Left cardiac atrium (tissue), 4 donors: ENCODE measurements at places on chromosomes 7 and 10. TPM values are rescaled to one million over a fixed set of nuclear protein-coding genes. Genes with fewer than 3 reads are reported as not detected.
A peak's percentile ranks its signal among the peaks of the same experiment; 100 is the strongest.

Gene TAS2R5
- 0.58 TPM for total RNA-seq

DNA sequence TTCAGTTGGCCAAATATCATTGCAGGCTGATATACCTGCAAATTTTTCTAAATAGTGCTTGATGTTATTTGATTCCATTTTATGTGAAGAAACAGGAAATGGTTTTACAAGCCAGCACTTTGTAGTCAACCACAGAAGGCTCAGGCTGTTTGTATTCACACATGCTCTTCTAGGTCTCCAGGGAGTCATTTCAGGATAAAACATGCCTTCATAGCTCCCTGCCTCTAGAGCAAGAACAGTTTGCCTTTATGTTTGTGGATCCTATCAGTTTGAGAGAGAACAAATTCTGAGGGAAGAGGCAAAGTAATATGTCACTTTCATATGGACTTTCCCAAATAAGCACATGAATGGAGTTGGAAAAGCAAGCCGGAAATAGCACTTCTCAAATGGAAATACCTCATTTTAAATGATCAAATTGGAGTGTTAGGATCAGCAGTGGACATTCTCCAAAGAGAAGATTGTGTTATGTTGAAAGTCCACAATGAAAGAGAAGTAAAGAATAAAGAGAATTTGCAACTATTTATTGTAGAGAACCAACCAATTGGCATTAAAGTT, 277.6 kb downstream of the KCND2 start:
- DNase-seq, result no peak

DNA sequence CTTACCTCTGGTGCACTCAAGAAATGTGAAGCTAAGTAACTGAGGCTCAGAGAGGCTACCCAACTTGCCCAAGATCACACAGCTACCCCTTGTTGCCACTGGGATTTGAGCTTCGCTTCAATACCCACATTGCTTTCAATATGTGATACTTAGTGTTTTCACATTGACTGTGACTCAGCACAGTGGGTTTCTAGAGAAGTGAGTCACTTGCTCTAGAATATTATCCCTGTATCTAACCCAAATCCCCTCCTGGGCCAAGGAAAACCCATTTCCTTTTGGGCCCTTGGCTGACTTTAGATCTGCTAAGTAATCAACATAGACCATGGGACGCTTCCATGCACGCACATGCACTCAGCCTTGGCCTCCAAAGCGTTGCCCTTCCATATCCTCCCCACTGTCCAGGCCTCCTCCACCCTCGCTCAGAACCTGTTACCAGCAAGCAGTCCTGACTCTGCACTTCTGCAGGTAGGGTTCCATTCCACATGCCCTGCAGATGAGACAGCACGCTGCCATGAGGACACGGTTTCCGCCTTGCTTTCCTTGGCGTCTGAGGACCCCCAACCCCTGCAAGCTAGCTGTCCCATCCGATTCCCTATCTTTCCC, 87.7 kb upstream of the CHST15 start:
- no peak for DNase-seq

DNA sequence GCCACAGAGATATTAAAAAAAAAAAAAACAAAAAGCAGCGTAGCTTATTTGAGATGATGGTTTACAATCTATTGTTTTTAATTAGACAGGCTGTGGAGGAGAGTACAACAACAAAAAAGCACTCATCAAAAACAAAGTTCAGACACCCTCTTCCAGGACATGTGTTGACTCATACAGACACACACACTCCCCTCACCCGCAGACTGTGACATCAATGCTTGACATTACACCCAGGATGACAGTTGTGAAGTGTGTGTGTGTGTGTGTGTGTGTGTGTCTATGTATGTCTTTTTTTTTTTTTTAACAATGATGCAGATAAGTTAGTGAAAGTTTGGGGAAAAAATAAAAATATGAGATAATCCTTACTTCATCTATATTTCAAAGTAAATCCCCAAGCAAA, 303.6 kb downstream of the GPAM start:
- no peak for DNase-seq

Gene VIPR2
- 8.5 TPM for total RNA-seq

GRCh38 chr7:149766135-149766675, 7.2 kb downstream of the ZNF467 start:
- no peak for DNase-seq

DNA sequence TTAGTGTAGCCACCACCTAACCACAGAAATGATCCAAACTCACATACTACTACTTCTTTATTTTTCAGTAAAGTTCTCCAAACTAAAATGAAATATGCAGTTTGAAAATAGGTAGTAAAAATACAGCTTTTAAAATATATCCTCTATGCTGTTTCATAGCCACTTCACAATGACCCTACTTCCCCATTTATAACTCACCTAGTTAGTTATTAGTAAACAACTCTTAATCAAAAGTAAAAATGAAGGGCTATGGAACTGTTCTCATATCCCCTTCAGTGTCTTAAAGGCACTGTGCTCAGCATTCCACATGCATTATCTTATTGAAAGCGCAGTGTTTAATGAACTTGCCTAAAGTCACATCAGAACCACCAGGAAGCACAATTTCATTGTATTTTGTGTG, 43.5 kb downstream of the KMT2C start:
- no peak for DNase-seq

Gene BLNK
- 3.4 TPM for total RNA-seq

DNA sequence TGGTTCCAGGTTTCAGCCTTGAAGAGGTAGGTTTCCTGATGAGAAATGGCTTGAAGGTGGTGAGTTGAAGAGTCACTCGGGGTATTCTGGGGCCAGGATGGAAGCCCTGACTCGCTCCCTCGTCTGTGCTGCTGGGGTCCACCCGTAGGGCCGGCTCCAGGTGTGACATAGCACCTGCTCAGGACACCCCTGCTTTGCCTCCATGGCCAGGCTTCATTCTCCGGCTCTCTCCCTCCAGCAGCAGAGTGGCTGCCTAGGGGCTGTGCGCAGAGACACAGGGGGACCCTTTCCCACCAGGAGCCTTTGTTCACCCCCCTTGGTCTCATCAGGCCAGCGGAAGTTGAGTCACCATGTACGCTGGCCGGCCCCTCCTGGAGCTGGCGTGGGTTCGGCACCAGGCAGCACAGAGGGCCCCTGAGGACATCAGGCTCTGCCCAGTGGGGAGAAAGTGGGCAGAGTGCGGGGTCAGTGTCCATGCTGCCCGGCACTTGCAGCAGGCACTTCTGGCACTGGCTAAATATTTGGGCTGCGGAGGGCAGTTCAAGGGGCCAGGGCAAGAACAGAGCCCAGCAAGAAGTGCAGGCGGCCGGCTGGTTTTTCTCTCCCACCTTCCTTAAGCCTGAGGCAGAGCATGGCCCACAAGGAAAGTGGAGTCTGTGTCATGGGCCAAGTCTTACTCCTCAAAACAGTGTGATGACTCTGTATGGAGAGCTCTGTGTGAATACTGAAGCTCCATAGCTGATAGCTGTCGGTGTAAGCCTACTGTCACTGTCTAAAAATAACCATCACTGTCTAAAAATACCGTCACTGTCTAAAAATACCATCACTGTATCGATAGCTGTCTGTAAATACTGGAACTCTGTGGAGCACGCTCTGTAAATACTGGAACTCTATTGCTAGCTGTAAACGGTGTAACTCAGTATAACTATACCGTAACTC, 3.7 kb upstream of the PRKAR1B start:
- no peak for DNase-seq

- DNase-seq, result peak; percentile 77
Measured at GRCh38 chr10:35640951-35641675, 983 bp downstream of the FZD8 start.

GRCh38 chr7:26441002-26441521, 149.4 kb downstream of the SNX10 start:
- DNase-seq, result no peak

DNA sequence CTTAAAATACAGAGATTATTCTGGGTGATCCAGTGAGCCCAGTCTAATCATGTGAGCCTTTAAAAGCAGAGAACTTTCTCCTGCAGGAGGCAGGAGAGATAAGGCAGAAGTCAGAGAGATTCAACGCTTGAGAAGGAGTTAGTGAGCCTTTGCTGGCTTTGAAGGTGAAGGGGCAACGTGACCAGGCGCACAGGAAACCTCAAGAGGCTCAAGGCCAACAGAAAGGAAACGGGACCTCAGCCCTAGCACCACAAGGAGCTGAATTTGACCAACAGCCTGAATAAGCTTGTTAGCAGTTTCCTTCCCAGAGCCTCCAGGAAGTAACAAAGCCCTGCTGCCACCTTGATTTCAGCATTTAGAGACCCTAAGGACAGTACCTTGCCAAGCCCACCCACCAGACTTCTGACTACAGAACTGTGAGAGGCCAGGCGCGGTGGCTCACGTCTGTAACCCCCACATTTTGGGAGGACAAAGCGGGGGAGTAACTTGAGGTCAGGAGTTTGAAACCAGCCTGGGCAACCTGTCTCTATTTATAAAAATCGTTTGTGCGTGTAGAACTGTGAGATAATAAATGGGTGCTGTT, 87.3 kb upstream of the KAT6B start:
- DNase-seq, result no peak

DNA sequence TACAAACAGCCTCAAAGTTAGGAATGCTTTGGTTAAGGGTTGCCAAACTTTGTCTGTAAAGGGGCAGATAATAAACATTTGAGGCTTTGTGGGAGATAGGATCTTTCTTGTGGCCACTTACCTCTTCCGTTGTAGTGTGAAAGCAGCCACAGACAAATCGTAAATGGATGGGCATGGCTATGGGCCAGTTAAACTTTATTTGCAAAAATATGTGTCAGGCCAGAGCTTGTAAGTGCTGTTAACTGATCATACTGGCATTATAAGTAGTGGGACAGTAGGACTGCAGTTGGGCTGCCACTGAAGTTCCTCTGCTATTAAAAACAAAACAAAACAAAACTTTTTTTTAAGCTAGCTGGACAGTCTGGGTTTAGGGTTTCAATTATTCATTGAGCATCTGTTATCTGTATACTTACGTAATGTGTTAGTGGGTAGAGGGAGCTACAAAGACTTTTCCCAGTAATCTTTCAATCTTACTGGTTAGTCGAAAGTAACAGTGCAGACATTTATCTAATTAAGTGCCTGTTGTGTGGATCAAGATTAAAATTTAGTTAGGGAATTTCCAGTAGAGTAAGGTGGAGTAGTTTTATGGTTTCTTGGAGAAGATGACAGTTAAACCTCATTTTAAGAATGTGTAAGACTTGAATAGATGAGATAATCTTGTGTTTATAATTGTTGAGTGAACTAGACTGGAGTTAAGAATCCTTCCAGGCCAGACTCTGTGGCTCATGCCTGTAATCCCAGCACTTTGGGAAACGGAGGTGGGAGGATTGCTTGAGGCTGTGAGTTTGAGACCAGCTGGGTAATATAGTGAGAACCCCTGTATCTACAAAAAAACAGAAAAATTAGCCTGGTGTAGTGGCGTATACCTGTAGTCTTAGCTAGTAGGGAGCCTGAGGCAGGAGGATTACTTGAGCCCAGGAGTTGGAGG, 100.1 kb downstream of the BTRC start:
- DNase-seq, result no peak

DNA sequence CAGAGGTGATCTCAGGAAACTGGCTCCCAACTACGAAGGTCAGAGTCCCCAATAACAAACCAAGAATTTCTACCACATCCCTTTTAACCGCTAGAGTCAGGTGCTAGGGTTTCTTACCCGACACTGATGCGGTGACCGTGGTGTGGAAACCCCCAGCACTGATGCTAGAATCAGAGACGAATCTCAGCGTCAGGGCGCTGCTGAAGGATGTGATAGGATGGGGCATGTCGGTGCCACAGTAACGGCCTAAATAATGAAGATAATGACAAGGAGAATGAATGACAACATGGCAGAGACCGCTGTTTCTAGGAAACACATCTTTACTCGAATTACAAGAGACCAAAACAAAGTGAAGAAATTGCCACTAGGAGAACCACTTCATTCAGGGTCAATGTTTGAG, 131.1 kb upstream of the RSU1 start:
- DNase-seq, result no peak

DNA sequence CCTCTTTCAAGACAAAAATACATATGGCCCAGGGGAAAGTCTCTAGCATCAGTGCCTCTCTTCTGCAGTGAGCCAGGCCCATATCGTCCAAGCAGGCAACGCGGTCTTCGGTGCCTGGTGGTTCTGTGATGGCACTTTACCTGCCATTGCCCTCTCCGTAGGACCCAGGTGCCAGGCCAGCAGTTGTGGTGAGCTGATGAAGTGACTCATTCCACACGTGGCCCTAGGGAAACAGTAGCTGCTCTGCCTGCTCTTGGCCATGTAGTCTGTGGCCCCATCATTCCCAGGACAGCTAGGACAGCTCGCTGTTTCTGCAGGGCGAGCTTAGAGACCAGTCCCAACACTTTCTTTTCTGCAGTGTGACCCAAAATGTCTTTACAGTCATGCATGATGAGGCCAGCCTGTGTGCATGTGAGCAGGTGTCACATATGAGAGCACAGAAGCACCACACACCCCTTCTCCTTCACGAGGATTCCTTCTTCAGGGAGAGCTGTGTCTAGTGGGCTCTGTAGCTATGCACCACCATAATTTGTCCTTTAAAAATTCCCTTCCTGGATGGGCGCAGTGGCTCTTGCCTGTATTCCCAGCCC, 39.0 kb downstream of the SVIL start:
- no peak for DNase-seq

DNA sequence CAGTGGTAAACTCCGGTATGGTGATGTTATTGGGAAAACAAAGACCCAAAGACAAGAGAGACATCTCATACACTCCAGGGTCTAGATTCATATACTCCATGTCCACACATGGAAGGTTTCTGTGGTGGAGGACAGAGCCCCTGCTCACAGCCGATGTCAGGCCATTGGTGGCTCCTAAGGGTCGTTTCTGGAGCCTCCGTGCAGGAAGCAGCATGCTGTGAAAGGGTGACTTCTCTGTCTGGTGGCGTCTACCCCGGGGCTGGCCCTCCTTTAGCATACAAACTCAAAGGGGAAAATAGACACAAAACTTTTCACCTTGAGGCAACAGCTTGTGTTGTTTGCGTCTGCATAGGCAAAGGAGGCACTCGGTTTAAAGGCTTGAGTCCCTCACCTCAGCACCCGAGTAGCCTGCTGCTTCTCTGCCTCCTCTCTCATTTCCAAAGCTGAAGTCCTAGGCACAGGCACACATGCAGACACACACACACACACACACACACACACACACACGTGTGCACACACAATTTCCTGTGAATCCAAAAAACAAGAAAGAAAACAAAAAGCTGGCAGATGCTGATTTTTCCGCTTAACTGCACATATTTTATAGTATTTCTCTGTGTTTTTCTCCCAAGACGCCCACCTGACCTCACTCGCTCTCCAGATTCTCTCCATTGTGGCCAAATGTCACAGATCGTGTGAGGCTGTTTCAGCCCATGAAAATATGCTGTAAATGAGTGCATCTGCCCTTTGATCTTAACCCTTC, 601.4 kb upstream of the MGMT start:
- no peak for DNase-seq

DNA sequence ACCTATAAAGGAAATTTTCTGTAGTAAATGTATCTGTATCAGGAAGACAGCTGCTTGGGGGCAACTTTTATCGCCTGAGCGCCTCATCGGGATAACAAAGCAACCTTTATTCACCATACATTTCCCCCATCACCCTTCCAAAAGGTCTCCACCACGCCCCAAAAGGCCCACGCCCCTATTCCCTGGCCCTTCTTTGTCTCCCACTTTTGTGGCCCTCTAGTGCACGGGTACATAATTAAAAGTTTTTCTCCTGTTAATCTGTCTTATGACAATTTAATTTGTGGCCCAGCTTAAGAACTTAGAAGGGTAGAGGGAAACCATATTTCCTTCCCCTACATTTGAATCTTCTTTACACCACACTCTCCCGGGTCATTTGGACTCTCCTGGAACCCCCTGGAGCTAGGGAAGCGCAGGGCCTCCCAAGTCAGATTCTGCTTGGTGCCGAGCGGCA, 625 bp downstream of the RP9 start:
- no peak for DNase-seq

Gene PTPRN2
- 1.9 TPM for total RNA-seq
